ENCODE measurements at places on chromosomes 2 and 18.
A peak's percentile ranks its signal among the peaks of the same experiment; 100 is the strongest.

- no peak for DNase-seq
Measured at GRCh38 chr2:17869128-17869527, 9.3 kb upstream of the KCNS3 start.

DNA sequence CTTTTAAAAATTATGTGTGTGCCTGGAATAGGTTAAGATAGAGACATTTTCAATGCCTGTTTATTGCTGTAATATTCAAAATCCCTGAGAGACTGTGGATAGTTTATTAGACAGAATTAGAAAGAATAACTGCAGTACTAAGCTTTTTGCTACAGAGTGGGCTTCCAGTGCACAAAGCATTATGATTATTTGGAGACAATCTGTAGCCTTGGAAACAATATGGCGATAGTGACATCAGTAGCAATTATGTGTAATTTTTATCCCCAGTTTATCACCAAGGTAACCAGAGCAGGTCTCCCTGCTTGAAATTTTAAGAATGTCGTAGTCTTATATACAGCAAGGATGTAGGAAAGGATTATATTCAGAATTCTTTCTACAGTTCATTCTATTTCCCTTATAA lies 100.0 kb downstream of the MYO3B start:
- DNase-seq: peak; percentile 68

GRCh38 chr2:212005085-212005671 lies 533.4 kb downstream of the ERBB4 start:
- DNase-seq: peak; percentile 31

- peak; percentile 56 for DNase-seq
Measured at GRCh38 chr18:57433934-57434535, 1.1 kb upstream of the ONECUT2 start.

GRCh38 chr2:46937471-46937901 lies 21.9 kb upstream of the MCFD2 start:
- DNase-seq: no peak

- DNase-seq: no peak
Measured at GRCh38 chr18:3264362-3264761, 2.4 kb downstream of the MYL12B start.

- DNase-seq: no peak
Measured at GRCh38 chr18:12750076-12750714, 47.4 kb downstream of the PSMG2 start.

DNA sequence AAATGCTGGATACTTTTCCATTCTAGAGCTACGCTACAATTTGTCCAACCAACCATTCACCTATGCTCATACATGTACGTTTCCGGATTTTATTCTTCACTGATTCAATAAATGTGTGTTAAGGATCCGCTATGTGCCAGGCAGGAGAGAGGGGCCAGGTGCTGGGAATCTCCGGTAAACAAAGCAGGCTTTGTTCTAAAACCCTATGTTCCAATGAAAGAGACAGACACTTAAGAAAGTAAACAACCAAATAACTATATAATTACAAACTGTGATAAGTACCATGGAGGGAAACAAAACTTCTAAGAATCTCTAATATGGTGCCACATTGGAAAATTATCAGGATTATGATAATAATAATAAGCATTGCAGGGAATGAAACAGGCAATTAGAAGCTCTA lies 22.2 kb upstream of the POMC start:
- DNase-seq: peak; percentile 55

DNA sequence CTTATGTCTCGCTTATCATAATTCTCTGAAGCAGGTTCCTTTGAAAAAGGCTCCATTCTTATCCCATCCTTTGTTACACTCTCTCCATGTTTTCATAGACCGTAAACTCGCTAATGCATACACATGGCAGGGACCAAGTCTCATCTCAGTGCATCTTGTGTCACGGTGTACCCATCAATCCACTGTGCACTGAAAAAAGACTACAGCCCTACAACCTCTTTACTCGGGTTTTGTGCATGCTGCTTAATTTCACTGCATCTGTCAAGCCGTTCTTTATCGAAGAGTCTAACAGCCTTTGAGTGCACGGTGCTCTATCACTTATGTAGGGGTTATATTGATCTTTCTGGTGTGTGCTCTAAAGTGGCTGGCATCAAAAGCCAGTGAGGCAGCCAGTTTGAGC lies 302.9 kb upstream of the ERBB4 start:
- DNase-seq: peak; percentile 38

All from NCI-H1092 treated with DMSO at 0.1 percent for 48 hours (cell line).